Activated T-helper 17 cell treated with anti-CD3 and anti-CD28 coated beads, Interleukin-2, amount 50 U/mL, for 72 hours (primary cell): ENCODE measurements at places on chromosomes 11 and 22. TPM values are rescaled to one million over a fixed set of nuclear protein-coding genes. Genes with fewer than 3 reads are reported as not detected.

DNA sequence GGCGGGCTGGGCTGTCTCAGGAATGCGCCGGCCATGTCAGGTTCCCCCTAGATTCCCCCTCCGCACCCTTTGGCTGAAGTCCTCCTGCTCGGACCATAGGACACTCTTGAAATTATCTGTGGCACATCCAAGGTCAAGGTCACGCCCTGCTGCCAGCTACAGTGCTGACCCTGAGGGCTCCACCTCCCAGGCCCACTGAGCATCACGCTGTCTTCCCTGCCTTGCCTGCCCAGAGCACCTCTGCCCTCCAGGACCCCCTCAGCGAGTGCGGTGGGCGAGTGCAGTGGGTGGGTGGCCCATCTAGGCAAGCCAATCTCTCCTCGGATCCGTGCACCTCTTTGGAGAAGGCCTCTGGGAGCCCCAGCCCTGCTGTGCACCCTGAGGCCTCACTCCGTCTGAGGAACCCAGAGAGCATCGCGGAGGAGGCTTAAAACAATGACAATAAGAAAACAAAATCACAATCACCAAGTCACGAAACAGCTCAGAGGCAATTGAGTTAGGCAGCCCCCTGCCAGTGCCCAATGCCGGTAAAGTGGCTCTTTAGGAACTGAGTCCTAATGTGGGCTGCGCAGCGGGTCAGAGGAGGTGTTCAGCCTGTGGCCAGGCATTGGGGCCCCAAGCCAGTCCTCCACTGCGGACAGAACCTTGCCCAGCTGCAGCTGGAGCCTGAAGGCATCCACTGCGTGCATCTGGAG, 26.5 kb upstream of the CCDC188 start:
- no peak for ATAC-seq
- H3K4me3 ChIP-seq, result no peak overlapping the region
- H3K4me1 ChIP-seq, result no peaks in the 10 kb centered on the region
- H3K36me3 ChIP-seq, result no peaks in the 10 kb centered on the region
- no peaks in the 10 kb centered on the region for H3K27me3 ChIP-seq

DNA sequence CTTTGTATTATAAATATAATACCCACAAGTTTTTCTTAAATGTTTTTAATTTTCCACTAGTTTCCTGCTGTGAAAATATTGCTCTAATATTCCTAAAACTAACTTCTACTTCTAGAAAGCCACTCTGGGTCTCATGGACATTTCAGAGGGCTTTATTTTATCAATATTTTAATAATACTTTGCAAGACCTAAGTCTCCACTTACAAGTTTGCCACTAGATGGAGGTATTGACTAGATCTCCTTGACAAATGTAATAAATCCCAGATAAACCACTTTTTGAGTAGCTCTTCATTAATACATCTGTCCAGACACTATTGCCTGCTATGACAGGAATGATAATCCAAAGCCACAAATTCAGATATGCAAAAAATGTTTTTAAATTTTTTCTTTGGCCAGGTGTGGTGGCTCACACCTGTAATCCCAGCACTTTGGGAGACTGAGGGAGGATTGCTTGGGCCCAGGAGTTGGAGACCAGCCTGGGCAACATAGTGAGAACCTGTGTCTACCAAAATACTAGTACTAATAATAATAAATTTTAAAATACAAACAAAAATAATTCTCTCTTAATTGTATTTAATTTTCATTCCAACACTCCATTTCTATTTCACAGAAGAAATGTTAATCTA, 3.5 kb upstream of the ACAT1 start:
- no peaks in the 10 kb centered on the region for H3K27me3 ChIP-seq
- no peak overlapping the region for H3K27ac ChIP-seq
- H3K4me1 ChIP-seq, result peaks cover 10% of the 10 kb centered on the region
- no peaks in the 10 kb centered on the region for H3K36me3 ChIP-seq
- no peak overlapping the region for H3K4me3 ChIP-seq

GRCh38 chr11:10293423-10294289, at the start of gene SBF2:
Gene SBF2, minus strand, starts transcription at chr11:10294219. Its CDS starts 150 bp downstream, at chr11:10294069.
- peaks cover 11% of the 10 kb centered on the region for H3K36me3 ChIP-seq
- peak within 1 kb of the TSS; percentile 17 for H3K27ac ChIP-seq
- ATAC-seq, result peak; percentile 55
- H3K27me3 ChIP-seq, result peaks cover 25% of the 10 kb centered on the region

GRCh38 chr11:59810911-59811259, 307 bp upstream of the MRPL16 start:
- peak overlapping the region; percentile 88 for H3K27ac ChIP-seq
- H3K27me3 ChIP-seq, result no peaks in the 10 kb centered on the region
- H3K4me3 ChIP-seq, result peak overlapping the region; percentile 89
- peak; percentile 1 for ATAC-seq

DNA sequence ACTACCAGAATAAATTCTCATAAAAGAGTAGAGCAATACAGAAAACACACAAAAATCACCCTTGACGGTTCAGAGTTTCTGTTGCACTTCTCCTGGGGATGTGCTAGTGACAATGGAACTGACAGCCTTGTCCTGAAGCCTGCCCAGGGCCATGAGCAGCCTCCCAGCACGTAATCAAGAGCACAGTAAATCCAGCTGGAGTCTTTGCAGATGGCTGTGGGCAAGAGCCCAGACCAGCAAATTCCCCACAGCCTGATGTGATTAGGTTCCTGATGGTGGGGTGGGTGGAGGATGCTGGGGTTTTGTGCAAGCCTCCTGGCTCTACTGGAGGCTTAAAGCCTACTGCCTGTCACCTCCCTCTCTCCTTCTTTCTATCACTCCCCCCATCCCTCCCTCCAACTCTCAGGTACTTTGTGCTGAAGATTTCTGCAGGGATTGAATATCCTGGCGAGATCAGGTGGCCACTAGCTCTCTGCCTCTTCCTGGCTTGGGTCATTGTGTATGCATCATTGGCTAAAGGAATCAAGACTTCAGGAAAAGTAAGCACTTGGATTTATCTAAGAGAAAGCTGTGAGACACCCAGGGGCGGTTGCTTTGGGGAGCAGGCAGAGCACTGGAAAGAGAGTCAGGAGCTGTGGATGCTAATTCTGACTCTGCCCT, 18.1 kb downstream of the SLC6A5 start:
- no peaks in the 10 kb centered on the region for H3K4me1 ChIP-seq
- no peak overlapping the region for H3K27ac ChIP-seq
- no peaks in the 10 kb centered on the region for H3K36me3 ChIP-seq

DNA sequence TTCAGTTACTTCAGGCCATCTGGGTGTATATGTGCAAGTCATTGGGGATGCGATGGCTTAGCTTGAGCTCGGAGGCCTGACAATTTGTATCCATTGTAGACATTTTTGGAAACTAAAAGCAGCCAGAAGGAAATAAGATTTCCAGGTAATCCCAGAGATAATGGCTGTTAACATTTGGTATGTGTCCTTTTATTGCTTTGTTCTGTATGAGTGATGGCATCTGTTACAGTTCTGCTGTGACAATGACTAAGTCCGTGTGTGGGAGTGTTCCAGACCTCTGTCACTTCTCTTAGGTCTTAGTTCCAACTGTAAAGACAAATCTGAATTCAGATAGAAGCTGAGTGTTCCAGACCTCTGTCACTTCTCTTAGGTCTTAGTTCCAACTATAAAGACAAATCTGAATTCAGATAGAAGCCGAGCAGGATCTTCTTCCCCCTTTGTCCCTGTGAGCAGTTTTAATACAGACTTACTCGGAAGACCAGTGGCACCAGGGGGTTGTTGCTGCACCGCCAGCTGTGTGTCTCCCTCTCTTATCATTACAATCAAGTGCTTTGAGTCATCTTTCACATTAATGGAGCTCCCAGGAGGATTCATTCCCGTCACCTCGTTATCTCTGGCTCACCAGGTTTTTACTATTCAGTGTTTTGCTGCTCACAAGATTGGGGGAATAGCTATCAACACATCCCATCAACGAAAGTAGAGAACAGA, 190.9 kb upstream of the SORL1-AS1 start:
- ATAC-seq, result peak; percentile 68
- H3K27me3 ChIP-seq, result no peaks in the 10 kb centered on the region
- no peak overlapping the region for H3K4me3 ChIP-seq
- H3K36me3 ChIP-seq, result no peaks in the 10 kb centered on the region
- H3K27ac ChIP-seq, result no peak overlapping the region

GRCh38 chr11:67532889-67533288, 9.6 kb upstream of the CABP2 start:
- no peaks in the 10 kb centered on the region for H3K36me3 ChIP-seq
- no peak overlapping the region for H3K4me3 ChIP-seq
- no peaks in the 10 kb centered on the region for H3K4me1 ChIP-seq
- ATAC-seq, result no peak

- no peak for ATAC-seq
- no peaks in the 10 kb centered on the region for H3K4me1 ChIP-seq
- H3K36me3 ChIP-seq, result no peaks in the 10 kb centered on the region
- no peak overlapping the region for H3K27ac ChIP-seq
- H3K27me3 ChIP-seq, result no peaks in the 10 kb centered on the region
- no peak overlapping the region for H3K4me3 ChIP-seq
Observed at GRCh38 chr11:69051381-69052342, 2.9 kb downstream of the TPCN2 start.

- peak within 1 kb of the TSS; percentile 96 for H3K4me3 ChIP-seq
- H3K27ac ChIP-seq, result peak within 1 kb of the TSS; percentile 87
- H3K36me3 ChIP-seq, result no peaks in the 10 kb centered on the region
- ATAC-seq, result peak; percentile 67
Observed at GRCh38 chr11:57515332-57516060, at the start of gene SLC43A1. Gene SLC43A1, minus strand, starts transcription at chr11:57515702. Its CDS starts 1,591 bp downstream, at chr11:57514111.

- H3K27ac ChIP-seq, result no peak overlapping the region
- ATAC-seq, result peak; percentile 46
Observed at GRCh38 chr22:47192651-47193437, 430.4 kb downstream of the TBC1D22A start.

- no peak overlapping the region for H3K27ac ChIP-seq
- no peak overlapping the region for H3K4me3 ChIP-seq
- H3K27me3 ChIP-seq, result peaks cover 37% of the 10 kb centered on the region
- H3K36me3 ChIP-seq, result no peaks in the 10 kb centered on the region
Observed at GRCh38 chr11:88070437-88070836, 104.8 kb downstream of the RAB38 start.

DNA sequence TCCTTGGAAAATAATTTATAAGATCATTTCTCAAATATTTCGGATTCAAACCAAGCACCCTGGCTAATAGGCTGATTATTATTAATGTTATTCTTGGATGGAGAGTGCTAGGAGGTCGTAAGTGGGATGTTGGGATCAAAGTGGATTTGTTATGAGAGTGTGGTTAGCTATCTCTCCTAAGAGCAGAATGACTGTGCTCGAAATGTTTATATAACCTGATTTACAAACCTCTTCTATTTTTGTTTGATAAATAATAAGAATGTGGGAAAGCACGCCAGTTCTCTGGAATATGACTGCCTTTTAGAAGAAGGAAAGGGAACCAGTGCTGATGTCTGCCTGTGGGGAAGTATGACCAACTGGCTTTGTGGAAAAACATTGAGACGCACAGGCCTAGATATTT, 527.5 kb downstream of the NTM start:
- no peak overlapping the region for H3K4me3 ChIP-seq
- H3K27me3 ChIP-seq, result peaks cover 18% of the 10 kb centered on the region
- H3K27ac ChIP-seq, result no peak overlapping the region
- no peaks in the 10 kb centered on the region for H3K36me3 ChIP-seq

DNA sequence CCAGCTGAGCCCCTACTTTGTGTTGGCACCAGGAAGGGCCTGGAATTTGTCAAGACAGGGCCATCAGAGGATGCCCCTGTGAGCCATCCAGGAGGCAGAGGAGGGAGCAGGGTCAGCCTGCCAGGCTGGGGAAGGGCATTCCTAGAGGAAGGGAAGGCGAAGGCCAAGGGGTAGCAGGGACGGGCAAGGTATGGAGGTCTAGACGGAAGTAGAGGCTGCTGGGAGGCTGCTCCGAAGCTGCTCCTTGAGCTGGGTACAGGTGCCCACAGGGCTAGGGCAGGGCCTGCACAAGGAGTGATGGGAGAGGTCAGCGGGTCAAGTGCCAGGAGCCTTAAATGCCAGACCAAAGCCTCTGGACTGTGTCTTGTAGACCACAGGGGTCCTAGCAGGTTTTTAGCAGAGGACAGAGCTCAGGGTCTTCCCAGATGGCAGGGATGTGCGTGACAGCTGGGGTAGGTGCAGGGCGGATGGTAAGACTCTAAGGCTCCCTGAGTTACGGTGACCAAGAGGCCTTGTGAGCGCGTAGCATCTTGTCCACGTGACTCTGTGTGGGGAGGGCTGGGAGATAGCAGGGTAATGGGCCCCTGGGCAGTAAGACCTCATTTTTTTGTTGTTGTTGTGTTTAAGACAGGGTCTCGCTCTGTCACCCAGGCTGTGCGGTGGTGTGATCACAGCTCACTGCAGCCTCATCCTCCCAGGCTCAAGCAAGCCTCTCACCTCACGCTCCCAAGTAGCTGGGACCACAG, 31.7 kb upstream of the CSNK1E start:
- no peak overlapping the region for H3K4me3 ChIP-seq
- H3K4me1 ChIP-seq, result no peaks in the 10 kb centered on the region
- no peaks in the 10 kb centered on the region for H3K36me3 ChIP-seq
- ATAC-seq, result no peak
- no peaks in the 10 kb centered on the region for H3K27me3 ChIP-seq

DNA sequence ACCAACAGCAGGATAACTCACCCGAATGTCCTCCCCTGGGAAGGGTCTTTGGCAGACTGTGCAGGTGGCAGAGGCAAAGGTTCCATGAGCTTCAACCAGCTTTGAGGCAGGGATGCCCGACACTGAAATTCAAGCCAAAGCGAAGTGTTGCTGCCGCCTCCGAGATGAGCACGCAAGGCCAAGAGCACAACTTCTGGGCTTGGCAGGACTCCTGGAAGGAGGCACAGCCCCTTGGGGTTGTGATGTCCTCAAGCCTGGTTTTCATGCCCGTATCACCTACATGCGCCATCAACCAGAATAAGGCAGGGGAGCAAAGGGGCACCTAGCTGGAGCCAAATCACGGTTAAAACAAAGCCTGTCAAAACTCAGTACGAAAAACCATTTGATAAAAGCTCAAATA, 5.7 kb downstream of the SIRT3 start:
- peaks cover 31% of the 10 kb centered on the region for H3K36me3 ChIP-seq
- peaks cover 20% of the 10 kb centered on the region for H3K4me1 ChIP-seq
- no peaks in the 10 kb centered on the region for H3K27me3 ChIP-seq
- H3K27ac ChIP-seq, result no peak overlapping the region

ZNF215 gene
- 1.3 TPM for total RNA-seq

NCAM1 gene
- not detected for total RNA-seq

GRM5 gene
- total RNA-seq, result not detected

SLC5A4 gene
- total RNA-seq, result not detected

UNC93B1 gene
- 14.8 TPM for total RNA-seq

HEPHL1 gene
- not detected for total RNA-seq

SNX32 gene
- 6.6 TPM for total RNA-seq
